ENCODE measurements at places on chromosomes 6 and 20.

DNA sequence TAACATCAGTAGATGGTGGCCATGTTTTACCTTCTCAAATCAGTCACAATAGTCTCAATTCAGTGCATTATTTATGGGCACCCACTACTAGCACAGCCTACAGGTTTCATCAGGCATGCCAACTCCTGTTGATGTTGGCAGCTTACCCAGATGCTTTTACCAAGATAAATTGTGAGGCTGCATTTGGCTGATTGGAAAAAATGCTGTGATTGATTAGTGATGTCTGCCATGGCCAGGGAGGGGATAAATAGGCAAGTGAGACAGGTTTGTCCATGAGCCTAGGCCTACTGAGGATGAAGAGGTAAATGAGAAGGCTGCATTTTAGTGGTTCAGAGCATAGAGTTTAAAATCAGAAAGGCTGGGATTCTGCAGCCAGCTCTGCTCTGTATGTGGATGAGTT lies 227.1 kb downstream of the NFATC2 start:
- DNase-seq: no peak

- no peak for DNase-seq
These were observed 14.0 kb downstream of the CYP39A1 start for GRCh38 chr6:46638650-46639049.

GRCh38 chr20:50472693-50473664 lies 37.2 kb upstream of the PTPN1 start:
- DNase-seq: no peak

DNA sequence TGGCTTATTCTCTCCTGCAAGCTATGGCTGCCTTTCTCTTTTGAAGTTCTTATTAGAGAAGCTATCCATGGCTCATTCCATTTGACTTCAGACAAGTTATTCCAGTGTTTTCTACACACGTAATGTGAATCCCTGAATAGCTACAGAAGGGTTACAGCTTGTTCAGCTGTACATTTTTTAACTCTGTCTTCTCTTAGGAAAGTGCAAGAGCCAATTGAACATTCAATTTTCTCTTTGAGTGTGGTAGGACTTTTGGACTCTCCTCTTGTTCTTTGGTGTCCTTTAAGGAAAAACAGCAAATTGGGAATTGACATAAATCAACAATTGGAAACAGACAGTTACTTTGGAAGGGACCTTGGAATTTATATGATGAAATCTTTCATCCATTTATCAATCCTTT lies 125.8 kb downstream of the EPM2A start:
- DNase-seq: no peak

DNA sequence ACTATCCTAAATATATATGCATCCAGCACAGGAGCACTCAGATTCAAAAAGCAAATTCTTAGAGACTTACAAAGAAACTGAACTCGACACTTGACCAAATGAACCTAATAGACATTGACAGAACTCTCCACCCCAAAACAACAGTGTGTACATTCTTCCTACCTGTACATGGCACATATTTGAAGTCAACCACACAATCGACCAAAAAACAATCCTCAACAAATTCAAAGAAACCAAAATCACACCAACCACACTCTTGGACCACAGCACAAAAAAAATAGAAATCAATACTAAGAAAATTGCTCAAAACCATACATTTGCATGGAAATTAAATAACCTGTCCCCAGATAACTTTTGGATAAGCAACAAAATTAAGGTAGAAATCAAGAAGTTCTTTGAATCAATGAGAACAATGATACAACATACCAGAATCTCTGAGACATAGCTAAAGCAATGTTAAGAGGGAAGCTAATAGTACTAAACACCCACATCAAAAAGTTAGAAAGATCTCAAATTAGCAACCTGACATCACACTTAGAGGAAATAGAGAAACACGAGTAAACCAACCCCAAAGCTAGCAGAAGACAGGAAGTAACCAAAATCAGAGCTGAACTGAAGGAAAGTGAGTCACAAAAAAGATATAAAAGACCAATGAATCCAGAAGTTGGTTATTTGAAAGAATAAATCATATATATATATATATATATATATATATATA lies 12.5 kb upstream of the TREM1 start:
- DNase-seq: no peak

- DNase-seq: no peak
These were observed 8.3 kb upstream of the MRPS18A start for GRCh38 chr6:43695967-43696291.

GRCh38 chr6:14442242-14442641 lies 324.7 kb downstream of the CD83 start:
- DNase-seq: no peak

DNA sequence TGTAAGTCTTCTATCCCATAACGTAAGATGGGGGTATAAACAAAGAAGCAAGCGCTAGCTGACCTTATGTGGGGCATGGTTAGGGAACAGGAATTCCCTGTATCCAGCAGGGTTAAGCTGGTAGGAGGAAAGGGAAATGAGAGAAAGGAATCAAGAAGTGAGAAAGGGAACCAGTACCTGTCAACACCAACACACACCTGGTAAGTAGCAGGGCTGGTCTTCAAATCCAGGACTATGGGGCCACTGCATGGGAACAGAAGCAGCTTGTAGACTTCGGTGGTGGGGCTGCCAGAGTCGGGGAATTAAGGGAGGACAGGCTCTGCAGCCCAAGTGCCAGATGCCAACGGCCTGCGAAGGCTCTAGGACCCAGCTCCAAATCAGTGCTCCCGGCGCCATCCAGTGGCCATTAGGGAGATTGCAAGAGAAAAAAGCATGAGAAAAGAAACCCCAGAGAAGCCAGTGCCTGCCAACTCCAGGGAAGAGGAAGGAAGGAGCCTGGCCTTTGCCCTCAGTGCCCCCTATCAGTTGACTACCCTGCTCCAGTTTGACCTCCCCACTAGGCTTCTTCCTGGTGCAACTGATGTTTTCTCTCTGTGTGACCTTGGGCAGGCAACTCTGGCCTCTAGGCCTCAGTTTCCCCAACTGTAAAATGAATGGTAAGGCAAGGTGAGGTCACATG lies 15.8 kb upstream of the RBPJL start:
- peak; percentile 40 for DNase-seq
